ENCODE measurements at places on chromosomes 7 and 10.

DNA sequence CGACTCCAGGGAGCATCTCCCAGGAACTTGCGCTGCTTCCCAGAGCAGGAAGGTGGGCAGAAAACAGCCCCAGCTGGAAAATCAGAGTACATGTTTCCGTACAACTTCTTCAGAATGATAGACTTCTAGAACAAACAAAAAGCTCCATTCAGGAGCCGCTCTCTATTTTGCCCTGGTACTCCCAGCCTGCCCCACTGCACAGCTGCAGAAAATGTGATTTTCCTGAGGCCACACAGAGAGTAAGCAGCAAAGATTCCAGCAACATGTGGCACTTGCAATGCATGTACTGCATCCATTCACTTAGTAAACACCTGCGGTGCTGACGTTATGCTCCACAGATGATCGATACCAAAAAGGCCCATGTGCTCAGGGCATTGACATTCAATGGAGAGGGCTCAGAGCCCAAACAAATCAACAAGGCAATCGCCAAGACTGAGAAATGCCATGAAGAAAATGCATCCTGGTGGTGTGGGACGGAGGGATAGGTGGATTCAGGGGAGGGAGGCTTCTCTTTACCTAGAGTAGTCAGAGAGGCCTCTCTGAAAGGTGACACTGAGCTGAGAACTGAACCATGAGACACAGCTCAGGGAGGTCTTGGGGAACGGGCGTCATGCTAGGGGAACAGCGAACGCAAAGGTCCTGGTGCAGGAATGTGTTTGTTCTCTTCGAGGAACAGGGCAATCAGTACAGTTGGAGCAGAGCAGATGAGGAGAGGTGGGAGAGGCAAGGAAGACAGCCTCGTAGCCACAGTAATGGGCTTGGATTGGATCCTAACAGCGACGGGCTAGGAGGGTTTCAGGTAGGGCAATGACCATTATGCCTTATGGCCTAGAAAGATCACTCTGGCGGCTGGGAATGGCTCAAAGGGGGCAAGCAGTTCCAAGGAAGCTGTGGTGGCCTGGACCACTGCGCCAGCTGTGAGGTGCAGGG is 35.3 kb upstream of the DUSP5 start:
- no peak for DNase-seq

GRCh38 chr7:111678281-111678680 is 116.0 kb upstream of the IMMP2L start:
- DNase-seq, result no peak

GRCh38 chr7:104903846-104904245 is 110.2 kb upstream of the KMT2E start:
- DNase-seq, result no peak

DNA sequence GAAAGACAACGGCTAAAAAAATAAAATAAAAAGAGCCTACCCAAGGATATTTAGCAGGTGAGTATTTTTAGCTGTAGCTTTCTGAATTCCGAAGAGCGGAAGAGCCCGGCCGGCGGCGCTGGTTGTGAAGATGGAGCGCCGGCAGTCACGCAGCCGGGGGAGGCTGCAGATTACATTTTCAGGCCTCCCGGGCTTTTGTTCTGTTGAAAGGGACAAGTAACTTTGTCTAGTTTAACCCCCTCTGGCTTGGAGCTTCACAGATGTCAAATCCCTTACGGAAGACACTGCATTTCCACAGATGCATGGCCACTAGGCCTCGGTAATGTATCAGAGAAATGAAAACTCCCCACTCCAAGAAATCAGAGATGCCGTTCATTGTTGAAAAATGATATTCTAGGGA is 497.6 kb upstream of the MKI67 start:
- no peak for DNase-seq

DNA sequence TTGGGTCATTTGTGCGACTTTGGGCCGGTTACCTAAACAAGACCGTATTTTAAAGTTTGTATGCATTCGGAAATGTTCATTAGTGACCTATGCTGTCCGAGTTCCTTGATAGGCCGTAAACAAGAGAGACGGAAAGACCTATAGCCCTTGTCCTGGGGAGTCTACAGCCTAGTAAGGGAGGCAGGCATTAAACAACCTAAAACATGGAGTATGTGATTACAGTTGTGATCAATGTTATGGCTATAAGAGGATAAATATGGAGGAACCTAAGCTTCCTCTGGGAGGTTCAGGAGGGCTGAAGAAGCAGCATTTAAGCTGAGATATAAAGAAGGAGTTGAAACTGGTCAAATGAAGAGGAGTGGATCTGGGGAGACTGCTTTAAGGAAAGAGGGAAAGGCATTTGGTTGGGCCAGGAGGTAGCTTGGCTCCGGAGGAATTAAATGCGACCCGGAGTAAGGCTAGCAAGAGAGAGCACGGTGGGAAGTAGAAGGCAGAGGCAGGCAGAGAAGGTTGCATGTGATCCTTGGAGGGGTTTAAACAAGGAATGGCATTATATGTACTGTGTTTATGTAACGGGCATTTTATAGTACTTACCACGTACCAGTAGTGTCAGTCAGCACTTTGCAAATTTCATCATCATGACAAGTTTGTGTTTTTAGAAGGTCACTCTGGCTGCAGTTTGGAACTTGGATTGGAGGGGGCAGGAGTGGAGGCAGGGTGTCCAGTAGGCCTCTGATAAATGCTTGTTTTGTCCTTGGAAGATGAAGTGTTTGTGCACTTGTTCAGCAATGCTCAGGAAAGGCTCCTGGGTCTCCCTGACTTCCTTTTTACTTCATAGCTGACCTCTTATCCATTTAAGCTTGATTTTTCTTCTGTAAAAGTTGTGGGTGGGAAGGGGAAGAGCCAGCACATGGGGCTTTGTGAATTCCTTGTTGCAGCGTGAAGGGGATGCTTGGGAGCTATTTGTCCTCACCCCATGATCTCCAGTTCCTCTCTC is 1.0 kb upstream of the AVPI1 start:
- DNase-seq, result peak; percentile 41

GRCh38 chr7:129688503-129689222 is 77.1 kb downstream of the NRF1 start:
- no peak for DNase-seq

DNA sequence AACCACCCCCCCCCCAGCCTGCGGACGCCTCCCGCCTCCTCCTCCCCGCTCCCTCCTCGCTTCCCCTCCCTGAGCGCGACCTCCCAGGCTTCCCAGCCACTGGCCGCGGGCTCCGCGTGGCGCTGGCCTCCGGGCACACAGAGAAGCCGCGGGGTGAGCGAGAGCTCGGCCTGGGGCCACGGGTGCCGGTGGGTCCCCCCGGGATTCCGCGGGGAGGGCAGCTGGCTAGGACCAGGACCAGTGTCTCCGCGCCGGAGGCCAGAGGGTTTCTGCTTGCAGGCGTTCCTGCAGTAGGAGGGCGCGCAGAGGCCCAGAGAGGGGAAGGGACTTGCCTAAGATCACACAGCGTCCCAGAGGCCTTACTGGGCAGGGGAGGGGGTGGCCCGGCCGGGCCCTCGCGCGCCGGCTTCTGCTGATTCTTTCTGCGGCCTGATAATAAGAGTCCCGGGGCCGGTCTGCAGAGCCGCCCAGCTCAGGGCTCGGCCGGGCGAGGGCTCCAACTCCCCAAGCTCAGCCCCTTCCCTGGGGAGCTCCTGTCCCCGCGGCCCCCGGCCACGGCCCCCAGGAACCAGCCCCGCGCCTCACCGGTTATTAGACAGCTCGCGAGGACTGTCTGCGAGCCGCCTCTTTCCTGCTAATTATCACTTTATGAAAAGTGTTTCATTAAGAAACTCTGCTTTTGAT is 10.1 kb downstream of the UNCX start:
- no peak for DNase-seq

GRCh38 chr7:149310113-149310836 is 48.3 kb downstream of the ZNF783 start:
- DNase-seq, result peak; percentile 14

- no peak for DNase-seq
These were observed 69.9 kb downstream of the NKX6-2 start for GRCh38 chr10:132715776-132716680.

DNA sequence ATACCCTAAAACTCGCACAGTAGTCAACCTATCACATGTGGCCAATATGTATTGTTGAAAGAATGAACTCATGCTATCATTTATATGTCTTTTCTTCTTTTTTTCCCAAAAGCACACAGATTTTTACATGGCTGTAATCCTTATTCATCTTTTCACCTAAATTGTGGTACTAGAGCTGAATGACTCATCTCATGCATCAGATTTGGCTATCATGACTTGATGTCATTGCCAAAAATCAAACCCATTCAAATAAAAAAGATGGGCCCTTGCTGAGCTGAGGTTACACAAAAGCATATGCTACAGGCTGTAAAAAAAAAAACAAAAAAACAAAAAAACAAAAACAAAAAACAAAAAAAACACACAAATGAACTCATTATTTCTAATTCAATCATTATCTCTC is 3.3 kb upstream of the LMOD2 start:
- no peak for DNase-seq

DNA sequence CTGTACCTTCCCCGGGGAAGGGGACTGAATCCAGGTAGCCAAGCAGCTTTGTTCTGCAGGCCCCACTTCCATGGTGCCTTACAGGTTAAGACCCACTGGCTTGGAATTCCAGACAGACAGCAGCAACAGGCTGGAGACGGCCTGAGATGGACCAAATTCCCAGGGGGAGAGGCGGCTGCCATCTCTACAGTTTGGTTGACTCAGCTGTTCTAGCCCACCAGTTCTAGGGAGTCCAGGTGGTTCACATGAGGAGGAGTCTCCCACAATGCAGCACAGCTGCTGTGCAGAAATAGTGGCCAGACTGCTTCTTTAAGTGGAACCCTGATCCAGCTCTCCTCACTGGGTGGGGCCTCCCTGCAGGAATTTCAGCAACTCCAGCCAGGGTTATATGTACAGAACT is 74.1 kb downstream of the C10orf67 start:
- DNase-seq, result no peak

DNA sequence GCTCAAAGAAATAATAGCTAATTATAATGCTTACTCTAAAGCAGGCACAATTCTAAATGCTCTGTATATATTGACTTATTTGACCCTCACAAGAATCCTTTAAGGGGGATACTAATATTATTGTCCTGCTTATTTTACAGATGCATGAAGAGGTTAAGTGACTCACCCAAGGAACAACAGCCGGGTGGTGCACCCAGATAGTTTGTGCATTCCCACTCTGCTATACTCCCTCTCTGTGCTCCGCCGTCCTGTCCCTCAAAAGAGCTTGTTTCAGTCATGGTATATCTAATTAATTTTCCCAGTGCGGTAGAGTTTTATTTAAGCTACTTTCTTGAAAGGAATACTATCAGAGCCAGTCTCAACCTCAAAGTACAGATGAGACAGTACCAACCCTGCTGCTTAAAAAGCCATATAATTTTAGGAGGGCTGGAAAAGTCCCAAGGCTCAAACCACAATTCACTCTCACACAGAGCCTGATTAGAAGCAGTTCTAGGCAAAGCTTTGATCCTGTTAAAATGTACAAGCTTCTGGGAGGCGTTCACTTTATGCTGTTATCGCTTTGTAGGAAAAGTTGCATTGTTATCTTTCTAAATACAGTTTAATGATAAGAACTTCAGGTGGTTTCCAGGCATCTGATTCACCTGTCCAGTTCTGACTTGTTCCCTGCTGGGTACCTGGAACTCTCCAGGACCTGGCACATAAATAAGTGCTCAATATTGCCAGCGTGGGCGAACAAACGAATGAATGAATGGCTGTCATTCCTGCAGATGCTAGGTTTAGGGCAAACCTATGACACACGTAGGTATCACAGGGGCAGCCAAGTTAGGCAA is 261.5 kb upstream of the KLF14 start:
- no peak for DNase-seq

DNA sequence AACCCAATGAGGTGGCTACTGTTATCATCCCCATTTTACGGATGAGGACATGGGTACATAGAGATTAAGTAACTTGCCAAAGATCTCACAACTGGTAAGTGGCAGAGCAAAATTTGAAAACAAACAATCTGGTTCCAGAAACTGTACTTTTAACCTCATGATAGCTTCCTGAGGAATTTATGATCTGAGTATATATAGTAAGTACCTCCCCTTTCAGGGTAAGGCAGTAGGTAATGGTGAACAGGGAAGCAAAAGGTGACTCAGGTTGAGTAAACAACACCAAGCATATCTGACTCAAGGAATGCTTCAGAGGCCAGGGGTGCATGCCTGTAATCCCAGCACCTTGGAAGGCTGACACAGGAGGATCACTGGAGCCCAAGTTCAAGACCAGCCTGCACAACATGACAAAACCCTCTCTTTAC is 21.1 kb downstream of the KLLN start:
- no peak for DNase-seq
